Immature natural killer cell (primary cell): ENCODE measurements at places on chromosomes 3 and 15. TPM values are rescaled to one million over a fixed set of nuclear protein-coding genes. Genes with fewer than 3 reads are reported as not detected.

DNA sequence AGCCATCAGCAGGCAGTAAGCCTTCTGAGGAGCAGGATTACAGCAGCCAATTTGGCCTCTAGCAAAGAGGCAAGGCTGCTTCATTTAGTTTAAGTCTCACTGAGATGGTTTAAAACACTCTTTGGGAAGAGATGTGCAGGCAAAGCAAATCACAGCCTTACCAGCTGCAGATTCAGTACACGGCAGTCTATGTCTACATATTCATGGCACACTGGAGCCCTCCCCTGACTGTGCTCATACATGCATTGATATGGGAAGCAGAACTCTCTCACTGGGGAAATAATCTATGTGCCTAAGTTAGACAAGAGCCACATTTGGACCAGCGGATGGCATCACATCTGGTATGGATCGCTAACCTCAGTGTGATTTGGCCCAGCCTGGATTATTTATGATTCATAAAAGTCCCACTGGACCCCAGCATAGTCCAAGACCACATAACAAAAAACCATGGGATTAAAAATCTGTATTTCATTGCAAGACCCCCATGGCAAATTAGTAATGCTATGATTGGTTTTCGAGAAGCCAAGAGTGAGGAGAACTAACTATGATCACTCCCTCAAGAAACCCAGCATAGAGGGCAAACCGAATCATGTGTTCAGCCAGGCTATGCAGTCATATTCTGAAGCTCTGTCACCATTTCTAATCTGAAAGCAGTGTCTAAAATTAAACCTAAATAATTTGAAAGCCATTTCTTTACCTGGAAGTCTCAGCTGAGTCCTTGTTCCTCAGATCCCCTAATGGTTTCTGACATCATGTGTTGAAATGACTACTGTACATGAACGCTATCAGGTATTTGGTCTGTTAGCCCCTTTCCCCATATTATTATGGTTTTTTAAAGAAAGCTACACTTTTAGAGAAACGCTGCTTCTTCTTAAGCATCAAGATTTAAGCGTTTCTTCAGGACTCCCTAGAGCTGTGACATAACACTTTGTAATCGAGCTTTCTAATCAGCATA, 1.2 kb downstream of the PRICKLE2 start:
- no peak for DNase-seq

DNA sequence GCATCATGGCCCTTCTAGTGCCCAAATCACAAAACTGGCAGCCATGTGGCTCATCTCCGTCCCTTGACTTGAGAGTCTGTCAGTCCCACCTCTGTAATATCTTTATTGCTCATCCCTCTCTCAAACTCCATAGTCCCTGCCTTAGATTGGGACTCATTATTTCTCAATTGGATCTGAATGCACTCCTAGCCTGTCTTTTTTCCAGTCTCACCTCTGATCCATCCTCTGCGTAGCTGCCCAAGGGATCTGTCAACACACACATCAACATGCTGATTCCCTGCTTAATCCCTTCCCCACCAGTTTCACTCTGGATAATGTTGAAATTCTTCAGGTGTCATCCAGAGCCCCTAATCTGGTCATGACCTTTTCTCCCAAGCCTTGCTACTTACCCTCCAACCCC, 39.3 kb downstream of the NMNAT3 start:
- DNase-seq: no peak

DNA sequence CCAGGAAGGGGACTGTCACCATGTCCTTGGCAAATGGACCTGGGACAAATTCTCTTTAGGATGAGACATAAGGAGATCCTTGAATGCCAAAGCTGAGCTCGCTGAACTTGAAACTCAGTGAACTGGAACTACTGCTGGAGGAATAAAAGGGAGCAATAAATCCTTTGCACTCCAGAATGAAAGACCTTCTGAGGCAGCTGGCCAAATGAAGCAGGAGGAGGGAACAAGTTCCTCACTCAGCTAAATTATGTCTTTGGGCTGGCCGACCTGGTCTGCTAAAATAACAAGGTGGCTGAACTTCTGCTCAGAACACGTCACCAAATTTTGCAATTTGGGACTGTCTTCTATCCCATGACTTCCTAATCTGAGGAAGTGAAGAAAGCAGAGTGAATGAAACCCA, 314.7 kb downstream of the LPP start:
- DNase-seq: no peak

DNA sequence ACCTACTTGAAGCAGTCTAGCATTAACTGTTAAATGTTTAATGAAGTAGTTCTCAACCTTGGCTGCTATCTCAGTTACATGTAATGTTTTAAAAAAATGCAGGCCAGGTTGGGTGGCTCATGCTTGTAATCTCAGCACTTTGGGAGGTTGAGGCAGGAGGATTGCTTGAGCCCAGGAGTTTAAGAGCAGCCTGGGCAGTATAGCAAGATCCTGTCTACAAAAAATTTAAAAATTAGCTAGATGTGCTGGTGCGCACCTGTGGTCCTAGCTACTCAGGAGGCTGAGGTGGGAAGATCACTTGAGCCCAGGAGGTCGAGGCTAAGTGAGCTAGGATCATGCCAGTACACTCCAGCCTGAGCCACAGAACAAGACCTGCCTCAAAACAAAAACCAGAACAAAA, 29.3 kb downstream of the UBE2E1 start:
- DNase-seq: no peak

- DNase-seq: no peak
Observed at GRCh38 chr3:100022506-100022905, 91.8 kb downstream of the FILIP1L start.

DNA sequence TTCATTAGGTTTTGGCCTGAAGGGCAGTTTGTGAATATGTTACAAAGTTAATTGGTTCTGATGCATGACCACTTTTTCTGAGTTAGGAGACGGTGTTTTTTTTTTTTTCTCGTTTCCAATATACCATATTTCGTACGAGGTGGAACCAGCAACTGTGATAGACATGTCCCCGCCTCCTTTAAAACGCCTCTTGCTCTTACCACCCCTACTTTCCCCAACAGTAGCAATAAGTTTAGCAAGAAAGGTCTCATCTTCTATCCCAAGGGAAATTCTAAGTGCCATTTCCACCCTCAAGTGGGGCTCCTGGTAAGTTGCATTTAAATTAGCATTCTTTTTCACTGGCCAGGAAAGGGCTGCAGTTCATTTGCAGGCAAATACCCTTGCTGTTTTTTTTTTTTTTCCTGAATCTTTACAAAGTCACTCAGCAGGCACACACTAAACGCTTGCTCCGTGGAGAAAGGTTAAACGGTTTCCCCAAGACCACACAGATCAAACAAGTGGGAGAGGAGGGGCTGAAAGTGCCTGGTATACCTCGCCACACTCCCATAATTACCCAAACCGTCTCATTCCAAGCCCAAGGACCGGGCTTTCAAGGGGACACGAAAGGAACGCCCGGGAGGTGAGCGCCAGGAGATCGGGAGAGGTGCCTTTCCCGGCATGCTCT, 39.5 kb upstream of the MGA start:
- DNase-seq: no peak

The HTR3E gene
- not detected for polyA plus RNA-seq

The PLCB2 gene
- 57.0 TPM for polyA plus RNA-seq

The TEX55 gene
- not detected for polyA plus RNA-seq
